ENCODE measurements at places on chromosomes 3 and 15. TPM values are rescaled to one million over a fixed set of nuclear protein-coding genes. Genes with fewer than 3 reads are reported as not detected.

- no peak for DNase-seq
Observed at GRCh38 chr3:183341545-183342288, 86.7 kb downstream of the MCF2L2 start.

GRCh38 chr3:32381922-32382321 lies 9.7 kb upstream of the CMTM7 start:
- no peak for DNase-seq

Gene MINAR1
- total RNA-seq = 0.71 TPM

Gene POMGNT2
- 8.7 TPM for total RNA-seq

- no peak for DNase-seq
Observed at GRCh38 chr15:59436774-59437141, 1.2 kb upstream of the FAM81A start.

DNA sequence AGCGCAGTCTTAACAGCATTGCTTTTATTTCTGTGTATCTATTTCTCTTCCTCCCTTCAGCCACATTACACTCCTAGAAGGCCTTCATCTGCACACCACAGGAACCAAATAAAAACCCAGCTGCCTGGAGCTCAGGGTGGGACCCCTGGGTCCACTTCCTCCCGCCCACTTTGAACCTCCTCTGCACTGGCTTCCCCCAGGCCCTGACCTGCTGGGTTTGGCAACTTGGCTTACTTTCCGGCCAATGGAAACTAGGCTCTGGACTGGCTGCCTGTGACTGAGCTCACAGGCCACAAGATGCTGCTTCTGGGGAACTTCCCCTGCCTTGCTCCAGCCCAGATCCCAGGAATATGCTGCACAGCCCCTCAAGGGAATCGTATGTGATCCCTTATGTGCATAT lies 89.8 kb downstream of the SEMA5B start:
- DNase-seq = no peak

Gene IDH3A
- 80.7 TPM for total RNA-seq

GRCh38 chr15:58332676-58333400 lies 99.0 kb upstream of the LIPC start:
- DNase-seq = no peak

Gene CEMIP
- not detected for total RNA-seq

Measured in activated CD8-positive, alpha-beta T cell treated with anti-CD3 and anti-CD28 coated beads, Interleukin-2, amount 10 ng/mL, durations not matched to agents 7 days and 5 days (primary cell).